ENCODE measurements at places on chromosomes 6 and 20. TPM values are rescaled to one million over a fixed set of nuclear protein-coding genes. Genes with fewer than 3 reads are reported as not detected.
A peak's percentile ranks its signal among the peaks of the same experiment; 100 is the strongest.

DNA sequence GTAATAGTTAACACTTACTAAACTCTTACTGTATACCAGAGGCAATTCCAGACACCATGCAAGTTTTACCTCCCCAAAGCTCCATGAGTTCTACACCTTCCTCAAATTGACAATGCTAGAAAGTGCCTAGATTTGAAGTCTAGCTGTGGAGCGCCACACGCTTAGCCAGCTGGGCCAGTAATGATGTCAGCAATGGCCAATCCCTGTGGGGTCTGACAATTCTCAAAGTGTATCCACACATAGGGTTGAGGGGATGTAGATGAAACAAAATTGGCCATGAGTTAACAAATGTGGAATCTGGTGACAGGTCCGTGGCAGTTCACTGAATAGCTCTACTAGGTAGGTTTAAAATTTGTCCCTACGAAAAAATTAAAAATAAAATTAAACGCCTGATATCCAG is 1.3 kb downstream of the ZNF343 start:
- H3K36me3 ChIP-seq = no peaks in the 10 kb centered on the region
- peak overlapping the region; percentile 96 for H3K27ac ChIP-seq
- peak overlapping the region; percentile 88 for H3K4me3 ChIP-seq
- no peaks in the 10 kb centered on the region for H3K27me3 ChIP-seq
- H3K4me1 ChIP-seq = no peaks in the 10 kb centered on the region

GRCh38 chr20:12467758-12468157 is 541.0 kb upstream of the SPTLC3 start:
- H3K4me3 ChIP-seq = no peak overlapping the region
- no peaks in the 10 kb centered on the region for H3K27me3 ChIP-seq
- H3K36me3 ChIP-seq = no peaks in the 10 kb centered on the region
- no peak overlapping the region for H3K27ac ChIP-seq

The CST3 gene
- total RNA-seq = 457 TPM

GRCh38 chr6:125927761-125928160 is 28.8 kb upstream of the HINT3 start:
- no peak overlapping the region for H3K4me3 ChIP-seq
- peaks cover 4% of the 10 kb centered on the region for H3K36me3 ChIP-seq
- no peaks in the 10 kb centered on the region for H3K4me1 ChIP-seq
- no peak for DNase-seq

DNA sequence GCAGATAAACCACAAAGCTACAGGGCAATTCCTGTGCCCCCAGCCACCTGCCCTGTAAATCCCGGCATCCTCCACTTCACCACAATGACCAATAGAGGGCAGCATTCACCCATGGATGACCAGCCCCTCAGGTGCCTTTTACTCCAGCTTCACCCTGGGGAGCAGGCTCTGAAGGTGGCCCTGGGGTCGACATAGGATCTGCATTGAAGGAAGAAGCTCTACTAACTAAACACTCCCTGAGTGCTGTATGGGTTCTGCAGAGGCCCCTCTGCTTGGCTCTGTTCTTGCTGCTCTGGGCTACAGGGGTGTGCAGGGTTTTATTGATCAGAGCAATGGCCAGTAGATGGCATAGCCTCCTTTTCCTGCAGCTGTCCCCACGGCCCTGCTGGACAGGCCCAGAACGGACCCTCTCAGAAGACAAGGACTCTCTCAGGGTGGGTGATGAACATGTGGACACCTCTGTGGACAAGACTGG is 20.3 kb downstream of the CST4 start:
- no peak overlapping the region for H3K27ac ChIP-seq
- no peaks in the 10 kb centered on the region for H3K36me3 ChIP-seq
- no peak overlapping the region for H3K4me3 ChIP-seq
- H3K4me1 ChIP-seq = no peaks in the 10 kb centered on the region
- no peaks in the 10 kb centered on the region for H3K27me3 ChIP-seq
- DNase-seq = no peak

GRCh38 chr6:159594106-159594749 is 98.8 kb downstream of the SOD2 start:
- H3K4me1 ChIP-seq = no peaks in the 10 kb centered on the region
- H3K27ac ChIP-seq = no peak overlapping the region
- H3K27me3 ChIP-seq = no peaks in the 10 kb centered on the region
- H3K36me3 ChIP-seq = no peaks in the 10 kb centered on the region
- H3K4me3 ChIP-seq = no peak overlapping the region

GRCh38 chr6:166258854-166259276 is 49.3 kb downstream of the PRR18 start:
- H3K27ac ChIP-seq = no peak overlapping the region
- H3K4me3 ChIP-seq = no peak overlapping the region
- no peaks in the 10 kb centered on the region for H3K4me1 ChIP-seq
- DNase-seq = no peak
- H3K36me3 ChIP-seq = no peaks in the 10 kb centered on the region
- no peaks in the 10 kb centered on the region for H3K27me3 ChIP-seq

DNA sequence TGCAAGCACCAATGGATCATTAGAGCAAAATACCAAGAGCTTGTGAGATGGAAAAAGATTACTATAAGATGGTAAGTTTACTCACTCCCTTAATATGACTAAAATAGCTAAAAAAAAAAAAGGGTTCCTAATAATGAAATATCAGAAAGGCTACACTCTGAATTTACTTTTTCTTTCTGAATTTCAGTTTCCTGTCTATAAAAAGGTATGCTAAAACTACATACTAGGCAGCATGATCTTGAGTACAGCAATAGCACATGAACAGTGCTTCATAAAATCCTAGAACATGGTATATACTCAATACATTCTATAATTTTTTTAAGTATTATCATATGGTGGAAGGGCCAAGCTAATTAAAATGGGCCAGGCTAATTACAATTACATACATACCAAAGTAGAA is 24.0 kb upstream of the FAM135A start:
- H3K36me3 ChIP-seq = no peaks in the 10 kb centered on the region
- no peak overlapping the region for H3K27ac ChIP-seq
- DNase-seq = no peak
- no peak overlapping the region for H3K4me3 ChIP-seq
- H3K4me1 ChIP-seq = no peaks in the 10 kb centered on the region

DNA sequence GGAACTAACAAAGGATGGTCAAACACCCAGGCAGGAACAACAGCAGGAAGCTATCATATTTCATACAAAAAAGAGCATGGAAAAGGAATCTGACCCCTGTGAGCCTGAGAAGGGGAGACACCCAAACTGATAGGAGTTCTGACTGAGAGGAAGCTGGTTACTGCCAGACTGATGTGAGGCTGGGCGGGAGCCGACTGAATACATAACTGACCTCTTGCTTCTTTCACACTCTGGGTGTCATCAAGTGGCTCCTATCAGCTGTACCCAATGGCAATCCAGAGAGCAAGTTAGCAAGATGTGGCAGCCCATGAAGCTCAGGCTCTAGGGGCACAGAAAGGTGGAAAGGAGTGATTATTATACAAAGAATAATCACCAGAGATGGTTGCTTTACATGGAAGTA is 795.1 kb upstream of the HS3ST5 start:
- no peaks in the 10 kb centered on the region for H3K27me3 ChIP-seq
- no peak overlapping the region for H3K27ac ChIP-seq
- H3K4me1 ChIP-seq = no peaks in the 10 kb centered on the region

The MEA1 gene
- total RNA-seq = 20.3 TPM

DNA sequence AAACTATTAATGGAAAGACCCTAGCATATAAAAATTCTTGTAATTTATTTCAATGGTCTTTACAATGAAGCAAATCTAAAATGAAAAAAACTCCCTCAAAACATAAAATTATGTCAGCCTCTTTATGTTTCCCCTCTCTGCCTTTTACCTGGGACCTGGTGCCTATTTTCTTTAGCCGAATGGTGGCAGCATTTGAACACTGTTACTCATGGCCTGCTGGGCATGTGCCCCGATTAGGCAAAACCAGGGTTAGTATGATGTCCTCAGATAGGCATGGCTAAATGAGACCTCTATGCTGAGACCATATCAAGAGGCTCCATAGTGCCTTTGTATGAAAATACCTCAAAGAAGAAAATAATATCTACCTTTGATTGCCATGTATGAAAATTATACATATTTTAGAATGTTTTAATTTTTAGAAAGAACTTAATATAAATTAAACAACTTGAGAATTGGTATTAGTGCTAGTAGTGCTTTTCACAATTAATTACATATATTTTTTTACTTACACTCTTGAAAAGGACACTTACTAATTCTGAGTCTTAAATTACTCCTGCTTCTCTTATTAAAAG is 22.5 kb upstream of the C6orf58 start:
- no peaks in the 10 kb centered on the region for H3K4me1 ChIP-seq
- no peaks in the 10 kb centered on the region for H3K27me3 ChIP-seq
- no peak overlapping the region for H3K27ac ChIP-seq
- no peak overlapping the region for H3K4me3 ChIP-seq

- H3K27me3 ChIP-seq = no peaks in the 10 kb centered on the region
- H3K4me3 ChIP-seq = no peak overlapping the region
- DNase-seq = no peak
- peaks cover 2% of the 10 kb centered on the region for H3K4me1 ChIP-seq
Measured at GRCh38 chr6:119109654-119110325, 31.3 kb upstream of the FAM184A start.

DNA sequence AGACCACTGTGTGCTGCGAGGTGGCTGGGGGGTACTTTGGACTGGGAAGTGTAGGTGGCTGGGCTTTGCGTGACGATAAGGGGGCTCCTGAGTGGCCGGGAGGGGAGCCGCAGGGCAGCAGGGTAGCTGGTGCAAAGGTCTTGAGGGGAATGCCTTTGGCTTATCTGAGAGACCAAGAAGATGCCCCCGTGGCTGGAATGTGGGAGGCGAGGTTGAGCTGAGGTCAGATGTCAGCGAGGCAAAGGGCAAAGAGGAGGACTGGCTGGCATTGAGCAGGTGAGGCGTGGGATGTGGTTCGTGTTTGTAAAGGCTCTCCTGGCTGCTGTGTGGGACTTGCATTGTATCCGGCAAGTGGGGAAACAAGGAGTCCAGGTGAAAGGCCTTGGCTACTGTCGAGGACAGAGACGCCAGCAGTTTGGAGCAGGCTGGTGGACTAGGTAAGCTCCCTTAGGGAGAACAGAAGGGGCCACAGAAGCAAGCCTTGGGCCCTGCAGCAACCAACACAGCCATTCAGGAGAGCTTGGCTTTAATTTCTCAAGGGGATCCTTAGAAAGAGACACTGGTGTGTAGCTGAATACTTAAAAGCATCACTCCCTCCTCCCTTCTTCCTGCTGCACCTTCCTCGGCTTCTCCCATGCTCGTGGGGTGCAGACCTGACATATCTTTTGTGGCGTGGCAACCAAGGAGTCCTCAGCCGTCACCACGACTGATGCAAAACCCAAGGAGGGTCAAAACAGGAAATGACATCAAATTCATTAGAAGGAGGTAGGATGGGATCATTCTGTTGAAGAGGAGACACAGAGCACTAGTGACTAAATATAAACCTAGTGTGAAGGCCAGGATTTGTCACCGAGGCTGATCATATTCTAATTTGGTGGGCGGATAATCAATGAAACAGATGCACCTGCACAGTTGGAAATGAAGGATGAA is 53.5 kb upstream of the ERVFRD-1 start:
- no peaks in the 10 kb centered on the region for H3K4me1 ChIP-seq
- no peak overlapping the region for H3K27ac ChIP-seq
- no peak overlapping the region for H3K4me3 ChIP-seq

DNA sequence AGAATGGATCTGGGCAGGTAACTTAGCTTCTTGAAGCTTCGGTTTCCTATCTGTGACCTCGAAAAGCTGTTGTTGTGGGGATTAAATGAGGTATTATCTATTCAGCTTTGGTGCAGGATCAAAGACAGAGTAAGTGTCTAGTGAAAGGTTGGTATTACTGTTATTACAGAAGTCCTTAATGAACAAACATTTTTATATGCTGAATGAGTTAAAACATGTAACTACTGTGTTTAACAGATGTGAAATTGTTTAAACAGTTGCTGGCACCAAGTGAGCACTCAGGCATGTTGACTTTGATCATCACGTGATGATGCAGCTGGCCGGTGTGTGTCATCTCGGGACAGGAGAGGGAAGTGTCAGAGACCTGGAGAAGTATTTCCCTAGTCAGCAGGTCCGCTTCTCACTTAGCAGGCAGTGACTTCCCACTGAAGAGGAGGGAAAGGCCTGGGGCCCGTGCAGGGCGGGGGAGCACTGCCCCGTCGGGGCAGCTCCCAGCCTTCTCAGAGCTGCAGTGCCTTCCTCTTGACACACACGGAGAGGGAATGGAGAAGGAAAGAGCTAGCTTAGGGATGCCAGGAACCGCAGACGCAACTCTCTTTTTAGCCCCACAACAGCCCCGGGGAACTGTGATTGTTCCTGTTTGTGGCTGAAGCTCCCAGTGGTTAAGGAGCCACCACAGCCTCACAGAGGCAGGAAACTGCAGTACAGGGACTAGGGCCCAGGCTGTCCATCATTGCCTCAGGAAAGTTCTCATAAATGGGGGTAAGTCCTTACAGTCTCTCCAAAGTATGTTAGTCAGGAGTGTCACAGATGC is 18.0 kb downstream of the TUBB2A start:
- peaks cover 18% of the 10 kb centered on the region for H3K4me1 ChIP-seq
- H3K4me3 ChIP-seq = peak overlapping the region; percentile 14
- no peaks in the 10 kb centered on the region for H3K36me3 ChIP-seq
- no peaks in the 10 kb centered on the region for H3K27me3 ChIP-seq
- peak; percentile 81 for DNase-seq
- H3K27ac ChIP-seq = peak overlapping the region; percentile 78

DNA sequence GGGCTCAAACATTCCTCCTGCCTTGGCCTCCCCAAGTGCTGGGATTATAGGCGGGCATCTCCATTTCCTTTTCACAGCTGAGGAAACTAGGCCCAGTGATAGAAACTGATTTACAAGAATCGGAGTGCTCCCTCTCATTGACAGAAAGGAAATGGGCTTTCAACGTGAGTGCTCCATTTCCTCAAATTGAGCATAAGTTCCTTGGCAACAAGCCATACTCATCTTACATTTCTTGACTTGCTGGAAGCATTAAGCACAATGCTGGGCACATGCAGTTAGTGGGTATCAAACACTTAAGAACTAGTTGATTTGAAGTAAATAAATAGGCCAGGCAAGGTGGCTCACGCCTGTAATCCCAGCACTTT is 54.7 kb downstream of the FGD2 start:
- no peaks in the 10 kb centered on the region for H3K27me3 ChIP-seq
- no peak overlapping the region for H3K4me3 ChIP-seq
- peaks cover 37% of the 10 kb centered on the region for H3K4me1 ChIP-seq
- DNase-seq = no peak
- H3K36me3 ChIP-seq = no peaks in the 10 kb centered on the region

The NKX2-4 gene
- not detected for total RNA-seq

DNA sequence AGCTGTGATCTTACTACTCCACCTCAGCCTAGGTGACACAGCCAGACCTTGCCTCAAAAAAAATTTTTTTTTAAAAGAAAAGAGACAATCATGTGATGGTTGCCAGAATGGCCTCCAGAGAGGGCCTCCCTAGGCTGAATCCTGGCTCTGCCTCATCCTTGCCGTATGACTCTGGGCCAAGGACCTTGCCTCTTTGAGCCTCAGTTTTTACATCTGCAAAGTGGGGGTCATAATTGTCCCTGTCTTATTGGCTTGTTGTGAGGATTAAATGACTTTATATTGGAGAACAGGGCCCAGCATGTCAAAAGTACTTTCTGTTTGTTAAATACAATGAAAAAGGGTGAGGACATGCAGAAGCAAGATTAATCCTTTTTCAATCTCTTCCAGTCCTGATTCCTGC is 14.4 kb downstream of the SRXN1 start:
- H3K36me3 ChIP-seq = no peaks in the 10 kb centered on the region
- no peak for DNase-seq
- H3K27ac ChIP-seq = no peak overlapping the region
- H3K27me3 ChIP-seq = peaks cover 10% of the 10 kb centered on the region

GRCh38 chr6:53938810-53939209 is 144.0 kb downstream of the LRRC1 start:
- H3K4me3 ChIP-seq = no peak overlapping the region
- no peak for DNase-seq
- H3K27me3 ChIP-seq = no peaks in the 10 kb centered on the region
- H3K4me1 ChIP-seq = no peaks in the 10 kb centered on the region

- no peaks in the 10 kb centered on the region for H3K36me3 ChIP-seq
- no peak overlapping the region for H3K4me3 ChIP-seq
- H3K27me3 ChIP-seq = no peaks in the 10 kb centered on the region
- H3K27ac ChIP-seq = no peak overlapping the region
Measured at GRCh38 chr6:90989763-90990162, 402.9 kb upstream of the MAP3K7 start.

All from psoas muscle (tissue), 8 donors.